ENCODE measurements at places on chromosomes 2 and 18.

DNA sequence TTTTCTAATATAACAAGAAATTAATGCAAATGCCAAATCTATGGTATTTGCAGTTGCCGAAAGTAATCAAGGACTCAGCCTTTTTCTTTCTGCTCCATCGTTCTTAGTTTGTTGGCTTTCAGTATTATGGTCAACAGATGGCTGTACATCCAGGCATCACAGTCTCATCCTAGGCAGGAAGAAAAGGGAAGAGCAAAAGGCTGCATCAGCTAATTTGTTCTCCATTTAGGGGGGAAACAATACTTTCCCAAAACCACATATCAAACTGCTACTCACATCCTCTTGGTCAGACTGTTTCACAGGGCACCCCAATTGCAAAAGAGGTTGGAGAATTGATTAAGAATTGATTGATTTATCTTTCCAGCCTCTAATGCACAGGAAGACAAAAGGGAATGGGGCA, 89.3 kb downstream of the MDH1 start:
- DNase-seq: no peak

- DNase-seq: no peak
These were observed 11.0 kb upstream of the DUSP2 start for GRCh38 chr2:96156011-96156820.

DNA sequence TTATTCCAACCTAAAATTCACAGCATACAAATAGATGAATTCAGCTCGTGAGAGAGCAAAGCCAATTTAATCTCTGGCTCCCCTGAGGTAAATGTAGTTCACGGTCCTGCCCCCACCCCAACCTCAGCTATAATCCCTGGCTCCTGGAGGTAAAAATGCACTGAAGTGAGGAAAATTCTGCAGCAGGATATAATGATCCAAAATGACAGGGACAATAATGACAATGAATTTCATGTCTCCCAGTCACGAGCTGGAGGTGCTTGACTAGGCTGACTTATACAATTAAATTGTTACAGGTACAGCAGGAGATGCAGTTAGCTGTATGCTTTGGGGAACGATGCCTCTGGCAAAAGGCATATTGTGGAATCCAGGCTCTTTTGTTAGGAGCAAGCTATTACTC, 82.0 kb downstream of the GPD2 start:
- DNase-seq: no peak

- no peak for DNase-seq
These were observed 1.1 kb upstream of the FZD5 start for GRCh38 chr2:207770602-207771404.

DNA sequence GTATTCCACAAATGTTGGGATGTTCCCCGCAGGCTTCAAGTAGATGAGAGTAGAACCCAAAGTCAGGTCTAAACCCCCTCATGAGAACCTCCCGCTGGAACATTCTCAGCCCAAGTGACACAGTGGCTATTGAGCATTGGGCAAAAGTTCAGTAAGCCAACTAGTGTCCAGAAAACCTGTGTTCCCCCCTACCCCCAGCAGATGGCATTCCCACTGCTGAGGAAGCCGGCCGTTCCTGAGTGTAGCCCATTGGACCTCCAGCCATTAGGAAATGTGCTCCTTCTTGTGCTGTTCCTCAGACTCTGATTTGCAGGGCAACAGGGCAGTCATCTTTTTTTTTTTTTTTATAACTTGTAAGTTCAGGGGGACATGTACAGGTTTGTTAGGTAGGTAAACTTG, 152.1 kb downstream of the NCK2 start:
- no peak for DNase-seq

All from NCI-H1105 (cell line).